ENCODE measurements at places on chromosomes 12 and 14. TPM values are rescaled to one million over a fixed set of nuclear protein-coding genes. Genes with fewer than 3 reads are reported as not detected.

GRCh38 chr14:43535231-43535838 is 971.7 kb downstream of the FSCB start:
- no peak overlapping the region for H3K27ac ChIP-seq
- H3K4me1 ChIP-seq: no peaks in the 10 kb centered on the region
- H3K4me3 ChIP-seq: no peak overlapping the region
- no peak for DNase-seq

- no peak overlapping the region for H3K4me3 ChIP-seq
- H3K27ac ChIP-seq: no peak overlapping the region
- H3K4me1 ChIP-seq: no peaks in the 10 kb centered on the region
- no peaks in the 10 kb centered on the region for H3K36me3 ChIP-seq
- DNase-seq: no peak
Measured at GRCh38 chr12:14611640-14612203, 44.0 kb upstream of the PLBD1 start.

Gene KRT4
- total RNA-seq: 3.3 TPM

DNA sequence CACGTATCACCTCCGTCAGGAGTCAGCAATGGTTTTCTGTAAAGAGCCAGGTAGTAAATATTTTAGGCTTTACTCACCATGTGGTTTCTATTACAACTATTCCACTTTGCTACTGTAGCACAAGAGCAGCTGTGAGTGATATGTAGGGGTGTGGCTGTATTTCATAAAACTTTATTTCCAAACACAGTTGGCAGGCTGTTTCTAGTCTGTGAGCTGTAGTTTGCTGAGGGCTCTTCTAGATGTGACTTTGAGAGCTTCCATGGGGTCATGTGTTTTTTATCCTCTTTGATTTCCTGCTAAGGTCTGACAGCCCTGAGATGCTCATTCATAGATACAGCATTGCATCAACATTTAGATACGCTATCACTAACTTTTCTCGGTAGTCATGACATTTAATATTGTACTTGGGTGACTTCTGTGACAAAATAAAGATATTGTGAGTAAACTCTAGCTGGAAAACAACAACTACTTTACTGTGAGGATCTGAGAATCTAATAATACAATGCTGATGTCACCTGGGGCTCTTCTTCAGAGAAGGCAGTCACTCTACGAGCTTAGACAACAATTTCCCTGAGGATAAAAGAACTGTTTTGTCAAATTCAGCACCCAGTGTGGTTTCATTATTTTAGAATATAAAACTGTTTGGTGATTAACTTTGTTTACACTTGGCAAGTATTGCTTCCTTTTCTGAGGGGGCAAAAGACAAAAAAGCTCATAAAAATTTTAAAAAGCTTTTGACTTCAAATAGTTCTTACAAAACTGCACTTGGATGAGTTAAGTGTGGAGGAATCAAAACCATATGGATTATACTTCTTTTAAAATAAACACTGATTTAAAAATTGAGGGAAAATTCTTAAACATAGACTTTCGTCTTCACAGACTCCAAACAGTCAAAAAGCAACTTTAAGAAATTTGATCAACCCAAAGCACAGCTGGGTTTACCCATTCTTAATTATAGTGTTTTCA is 231.2 kb upstream of the DCN start:
- DNase-seq: peak; percentile 98
- H3K36me3 ChIP-seq: no peaks in the 10 kb centered on the region
- H3K4me1 ChIP-seq: peaks cover 11% of the 10 kb centered on the region
- no peaks in the 10 kb centered on the region for H3K27me3 ChIP-seq
- H3K4me3 ChIP-seq: no peak overlapping the region
- no peak overlapping the region for H3K27ac ChIP-seq

DNA sequence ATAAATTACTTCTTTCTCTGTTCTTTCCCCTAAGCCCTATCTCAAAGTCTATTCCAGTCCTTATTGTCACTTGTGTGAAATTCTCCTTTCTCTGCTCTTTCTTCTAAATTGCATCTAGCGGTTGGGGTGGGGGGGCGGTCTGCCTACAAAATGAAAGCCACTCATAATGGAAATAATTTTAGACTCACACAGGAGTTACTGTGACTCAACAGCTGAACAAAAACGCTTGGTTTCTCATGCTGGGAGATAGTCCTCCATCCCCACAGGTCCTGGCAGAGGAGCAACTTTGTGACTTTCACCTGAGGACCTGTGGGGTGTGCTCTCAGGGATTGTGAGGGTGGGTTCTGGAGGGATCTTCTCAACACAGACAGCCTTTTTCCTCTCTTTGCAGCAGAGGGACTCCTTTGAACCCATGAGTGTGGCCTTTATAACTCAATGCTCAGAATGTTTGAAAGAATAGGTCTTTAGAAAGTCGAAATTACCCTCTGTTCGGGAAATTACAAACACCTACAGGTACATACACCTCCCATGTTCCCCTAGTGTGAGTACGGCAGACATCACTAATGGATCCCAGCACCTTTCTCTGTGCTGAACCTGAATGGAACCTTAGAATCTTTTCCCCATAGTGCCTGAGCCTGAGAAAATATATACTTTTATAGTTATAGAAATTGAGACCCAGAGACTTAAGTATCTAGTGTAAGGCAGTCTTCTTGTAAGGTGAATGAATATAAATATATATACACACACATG is 109.7 kb downstream of the CHST11 start:
- H3K4me1 ChIP-seq: no peaks in the 10 kb centered on the region
- no peak overlapping the region for H3K27ac ChIP-seq
- DNase-seq: no peak
- no peaks in the 10 kb centered on the region for H3K27me3 ChIP-seq
- no peak overlapping the region for H3K4me3 ChIP-seq

GRCh38 chr12:6764011-6764828 is 1.9 kb upstream of the PTMS start:
- peaks cover 12% of the 10 kb centered on the region for H3K4me1 ChIP-seq
- H3K4me3 ChIP-seq: no peak overlapping the region
- no peaks in the 10 kb centered on the region for H3K36me3 ChIP-seq
- H3K27me3 ChIP-seq: no peaks in the 10 kb centered on the region

Gene C12orf42
- total RNA-seq: not detected

Gene SLC35F4
- not detected for total RNA-seq

Gene CAPS2
- 11.9 TPM for total RNA-seq

DNA sequence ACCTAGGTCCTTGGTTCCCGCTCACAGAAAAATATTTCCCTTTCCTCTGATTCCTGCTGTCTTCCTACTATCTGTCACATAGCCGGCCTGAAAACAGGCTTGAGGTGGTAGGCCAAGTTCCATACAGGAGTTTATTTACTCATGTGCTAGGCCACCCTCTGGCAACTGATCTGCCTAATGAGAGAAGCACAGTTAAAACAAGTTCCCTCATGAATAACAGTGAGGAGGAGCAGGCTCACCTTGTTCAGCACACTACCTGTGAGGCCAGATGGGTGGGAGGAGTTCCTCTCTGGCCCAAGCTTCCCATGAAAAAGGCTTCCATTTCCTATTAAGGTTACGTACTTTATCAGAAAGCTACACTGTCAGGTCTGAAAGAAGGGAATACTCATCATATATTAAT is 206.0 kb downstream of the MYRFL start:
- no peaks in the 10 kb centered on the region for H3K36me3 ChIP-seq
- H3K27ac ChIP-seq: no peak overlapping the region
- no peaks in the 10 kb centered on the region for H3K27me3 ChIP-seq
- no peak overlapping the region for H3K4me3 ChIP-seq
- peak; percentile 11 for DNase-seq
- H3K4me1 ChIP-seq: no peaks in the 10 kb centered on the region

Gene CCDC60
- total RNA-seq: 4.7 TPM
